ENCODE measurements at places on chromosomes 16 and 17. TPM values are rescaled to one million over a fixed set of nuclear protein-coding genes. Genes with fewer than 3 reads are reported as not detected.

Gene HID1
- total RNA-seq: 32.1 TPM

Gene FN3K
- 22.5 TPM for total RNA-seq

Gene CD300LF
- total RNA-seq: not detected

Gene CACNG3
- total RNA-seq: not detected

- H3K27me3 ChIP-seq: peaks cover 7% of the 10 kb centered on the region
- H3K4me1 ChIP-seq: no peaks in the 10 kb centered on the region
- no peak overlapping the region for H3K27ac ChIP-seq
These were observed 381.8 kb upstream of the MAF start for GRCh38 chr16:79982361-79982760.

DNA sequence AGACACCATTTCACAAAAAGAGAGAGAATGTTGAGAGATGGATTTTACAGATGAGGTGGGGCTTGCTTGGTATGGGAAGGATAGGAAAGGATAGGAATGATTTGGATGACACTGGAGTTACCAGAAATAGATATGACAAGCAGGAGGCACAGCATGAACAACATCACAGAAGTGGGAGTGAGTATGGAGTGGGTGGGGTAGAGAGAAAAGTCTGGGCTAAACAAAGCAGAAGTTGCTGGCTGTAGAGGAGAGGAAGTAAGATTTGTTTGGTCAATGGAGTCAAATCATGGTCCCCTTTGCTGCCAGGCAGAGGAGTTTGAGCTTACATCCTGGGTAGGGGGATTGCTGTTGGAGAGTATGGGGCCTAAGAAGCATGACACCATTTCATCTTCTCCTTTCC is 101.7 kb downstream of the VAT1L start:
- no peak overlapping the region for H3K4me3 ChIP-seq
- H3K27ac ChIP-seq: no peak overlapping the region
- no peaks in the 10 kb centered on the region for H3K36me3 ChIP-seq
- H3K27me3 ChIP-seq: peaks cover 26% of the 10 kb centered on the region
- H3K4me1 ChIP-seq: no peaks in the 10 kb centered on the region

DNA sequence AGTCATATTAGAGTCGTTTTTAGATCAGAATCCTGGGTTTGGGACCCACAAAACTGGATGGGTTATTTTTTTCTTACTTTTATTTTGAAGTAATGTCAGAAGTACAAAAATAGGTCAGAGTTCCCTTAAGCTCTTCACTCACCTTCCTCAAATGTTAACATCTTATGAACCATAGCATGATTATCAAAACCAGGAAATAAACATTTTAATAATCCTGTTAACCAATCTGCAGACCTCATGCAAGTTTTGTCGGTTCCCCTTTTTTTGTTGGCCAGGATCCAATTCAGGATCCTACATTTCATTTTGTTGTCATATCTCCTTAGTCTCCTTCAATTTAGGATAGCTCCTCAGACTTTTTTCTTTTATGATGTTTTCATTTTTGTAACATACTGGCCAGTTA is 162.0 kb downstream of the CHD9 start:
- H3K36me3 ChIP-seq: no peaks in the 10 kb centered on the region
- H3K4me3 ChIP-seq: no peak overlapping the region
- DNase-seq: no peak
- H3K27me3 ChIP-seq: no peaks in the 10 kb centered on the region
- H3K27ac ChIP-seq: no peak overlapping the region

DNA sequence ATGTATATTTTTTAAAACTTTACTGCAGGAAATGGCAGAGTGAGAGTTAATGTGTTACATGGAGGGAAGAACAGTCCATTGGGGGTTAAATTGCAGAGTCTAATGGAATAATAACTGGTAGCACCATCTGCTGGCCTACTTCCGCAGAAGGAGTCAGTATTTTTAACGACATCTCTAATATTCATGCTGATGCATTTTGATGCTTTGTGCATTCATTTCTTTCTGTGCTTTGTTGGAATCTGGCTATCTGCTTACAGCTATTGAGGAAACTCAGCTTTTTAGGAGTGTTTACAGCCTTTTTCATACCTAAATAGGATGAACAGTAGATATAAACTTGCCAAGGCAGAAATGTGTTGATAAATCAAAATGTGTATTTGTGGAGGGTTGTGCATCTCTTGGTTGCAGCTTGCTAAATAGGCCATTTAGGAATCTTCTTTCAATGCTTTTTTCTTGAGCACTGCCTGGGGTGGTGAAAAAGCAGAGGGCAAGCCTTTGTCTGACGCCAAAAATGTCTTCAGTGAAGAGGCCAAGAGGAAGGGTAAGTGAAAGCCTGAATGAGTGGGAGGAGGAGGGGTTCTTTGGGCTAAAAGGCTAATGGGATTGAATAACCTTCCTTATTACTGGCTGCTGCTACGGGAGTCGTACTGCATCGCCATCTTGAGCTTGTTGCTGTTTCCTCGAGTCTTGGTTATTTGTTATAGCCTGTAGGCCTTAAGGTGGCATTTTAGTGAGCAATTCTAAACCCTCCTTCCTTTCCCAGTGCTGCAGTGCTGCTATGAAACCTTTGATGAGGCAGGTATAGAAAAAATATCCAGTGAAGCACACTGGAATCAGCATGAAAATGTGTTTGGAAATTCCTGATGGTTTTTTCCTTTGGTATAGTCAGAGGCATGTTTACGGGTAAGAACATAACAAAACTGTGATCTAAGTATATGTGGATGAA is 153.3 kb downstream of the CHD9 start:
- H3K36me3 ChIP-seq: no peaks in the 10 kb centered on the region
- no peaks in the 10 kb centered on the region for H3K27me3 ChIP-seq
- H3K27ac ChIP-seq: no peak overlapping the region
- DNase-seq: peak; percentile 27
- no peaks in the 10 kb centered on the region for H3K4me1 ChIP-seq

- DNase-seq: no peak
- H3K27ac ChIP-seq: no peak overlapping the region
- no peaks in the 10 kb centered on the region for H3K27me3 ChIP-seq
- peaks cover 10% of the 10 kb centered on the region for H3K36me3 ChIP-seq
- H3K4me1 ChIP-seq: no peaks in the 10 kb centered on the region
These were observed 40.5 kb downstream of the ABHD15 start for GRCh38 chr17:29526322-29526721.

DNA sequence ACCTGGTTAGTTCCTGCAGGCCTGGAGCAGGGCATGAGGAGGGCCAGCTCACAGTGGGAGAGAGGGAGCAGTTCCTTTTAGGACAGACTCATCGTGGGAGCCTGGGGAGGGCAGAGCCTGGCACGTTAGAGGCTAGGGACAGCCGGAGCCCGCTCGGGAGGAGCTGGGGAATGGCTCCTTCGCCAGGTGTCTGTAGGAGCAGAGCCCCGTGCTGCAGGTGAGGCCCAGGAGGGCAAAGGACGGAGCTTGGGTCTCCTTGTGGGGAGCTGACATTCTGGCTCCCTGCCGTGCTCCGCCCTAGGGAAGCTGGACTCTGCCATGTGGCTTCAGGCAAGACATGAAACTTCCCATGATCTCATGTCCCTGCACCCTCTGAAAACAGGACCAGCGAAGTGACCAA is 18.7 kb upstream of the MTSS2 start:
- H3K4me3 ChIP-seq: no peak overlapping the region
- no peaks in the 10 kb centered on the region for H3K27me3 ChIP-seq
- peaks cover 25% of the 10 kb centered on the region for H3K4me1 ChIP-seq
- no peaks in the 10 kb centered on the region for H3K36me3 ChIP-seq
- H3K27ac ChIP-seq: no peak overlapping the region
- DNase-seq: no peak

DNA sequence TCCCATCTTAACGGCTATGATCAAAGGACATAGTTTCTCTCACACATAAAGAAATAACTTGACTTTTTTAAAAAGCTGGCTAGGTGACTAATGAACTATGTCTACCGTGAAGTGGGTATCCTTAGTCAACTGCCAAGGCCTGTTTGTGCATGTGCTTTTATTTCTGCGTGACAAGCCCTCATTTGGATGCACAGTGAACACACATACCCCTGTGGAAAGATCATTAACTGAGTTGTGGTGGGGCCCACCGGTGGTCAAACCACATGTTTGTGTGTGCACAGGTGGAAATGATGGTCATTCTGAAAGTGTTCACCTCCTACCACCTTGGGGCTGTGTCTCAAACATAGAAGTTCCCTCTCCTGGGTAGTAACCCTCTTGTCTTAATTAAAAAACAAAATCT is 256.1 kb upstream of the SALL1 start:
- no peaks in the 10 kb centered on the region for H3K36me3 ChIP-seq
- H3K27ac ChIP-seq: no peak overlapping the region
- H3K4me3 ChIP-seq: no peak overlapping the region
- H3K4me1 ChIP-seq: 0 out of 2 replicates have a peak, but pooled peaks cover 6% of the 10 kb centered on the region
- no peak for DNase-seq

DNA sequence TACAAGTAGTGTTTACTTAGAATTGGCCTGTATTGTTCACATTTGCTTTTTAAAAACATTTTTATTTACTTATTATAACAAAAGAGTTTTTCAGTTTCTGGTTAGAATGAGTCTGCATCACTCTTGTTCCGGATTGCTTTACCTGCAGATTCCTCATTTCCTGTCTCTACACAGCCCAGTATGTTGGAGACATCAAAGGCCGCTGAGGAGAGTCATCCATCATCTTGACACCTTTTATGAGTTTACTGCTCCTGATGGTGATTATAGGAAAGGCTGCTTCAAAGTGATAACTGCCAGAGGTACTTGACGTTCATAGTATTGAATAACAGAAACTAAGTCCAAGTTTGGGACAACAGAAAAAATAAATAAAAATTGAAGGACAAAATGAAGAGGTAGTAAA is 490.5 kb upstream of the CA10 start:
- H3K27ac ChIP-seq: no peak overlapping the region
- no peaks in the 10 kb centered on the region for H3K4me1 ChIP-seq
- H3K4me3 ChIP-seq: no peak overlapping the region
- H3K36me3 ChIP-seq: no peaks in the 10 kb centered on the region

GRCh38 chr16:15575293-15576049 is 67.5 kb downstream of the MARF1 start:
- peaks cover 71% of the 10 kb centered on the region for H3K4me1 ChIP-seq
- H3K4me3 ChIP-seq: no peak overlapping the region
- peak overlapping the region; percentile 89 for H3K27ac ChIP-seq
- DNase-seq: no peak
- no peaks in the 10 kb centered on the region for H3K36me3 ChIP-seq

GRCh38 chr17:45935710-45936509 is 41.6 kb downstream of the MAPT start:
- no peaks in the 10 kb centered on the region for H3K4me1 ChIP-seq
- peaks cover 69% of the 10 kb centered on the region for H3K27me3 ChIP-seq
- H3K36me3 ChIP-seq: no peaks in the 10 kb centered on the region
- H3K27ac ChIP-seq: no peak overlapping the region
- no peak overlapping the region for H3K4me3 ChIP-seq

- peaks cover 21% of the 10 kb centered on the region for H3K4me1 ChIP-seq
- no peaks in the 10 kb centered on the region for H3K27me3 ChIP-seq
- peaks cover 75% of the 10 kb centered on the region for H3K36me3 ChIP-seq
- no peak overlapping the region for H3K4me3 ChIP-seq
These were observed 4.5 kb downstream of the HERPUD1 start for GRCh38 chr16:56936491-56936890.

GRCh38 chr17:64504769-64505339 is 1.2 kb downstream of the DDX5 start:
- H3K4me3 ChIP-seq: peak overlapping the region; percentile 100
- H3K27ac ChIP-seq: peak overlapping the region; percentile 98
- H3K36me3 ChIP-seq: peaks cover 66% of the 10 kb centered on the region

DNA sequence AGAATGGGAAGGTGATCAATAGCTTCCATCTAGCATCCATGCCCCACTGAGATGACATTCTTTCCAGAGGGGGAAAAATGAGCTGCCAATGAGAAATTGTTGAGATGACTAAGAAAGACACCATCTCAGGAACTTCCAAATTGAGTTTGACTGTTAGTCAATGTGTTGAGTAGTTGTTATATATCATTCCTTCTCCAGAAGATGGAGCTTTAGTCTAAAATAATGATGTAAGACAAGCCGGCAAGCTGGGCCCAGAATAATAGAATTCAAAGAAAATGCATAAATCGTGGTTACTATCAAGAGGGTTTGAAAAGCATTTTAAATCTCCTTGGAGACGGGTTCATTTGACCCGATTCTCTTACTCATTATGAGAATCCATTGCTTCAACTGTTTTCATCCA is 71.0 kb upstream of the ATF7IP2 start:
- no peak overlapping the region for H3K27ac ChIP-seq
- H3K4me3 ChIP-seq: no peak overlapping the region
- no peaks in the 10 kb centered on the region for H3K4me1 ChIP-seq
- DNase-seq: no peak

DNA sequence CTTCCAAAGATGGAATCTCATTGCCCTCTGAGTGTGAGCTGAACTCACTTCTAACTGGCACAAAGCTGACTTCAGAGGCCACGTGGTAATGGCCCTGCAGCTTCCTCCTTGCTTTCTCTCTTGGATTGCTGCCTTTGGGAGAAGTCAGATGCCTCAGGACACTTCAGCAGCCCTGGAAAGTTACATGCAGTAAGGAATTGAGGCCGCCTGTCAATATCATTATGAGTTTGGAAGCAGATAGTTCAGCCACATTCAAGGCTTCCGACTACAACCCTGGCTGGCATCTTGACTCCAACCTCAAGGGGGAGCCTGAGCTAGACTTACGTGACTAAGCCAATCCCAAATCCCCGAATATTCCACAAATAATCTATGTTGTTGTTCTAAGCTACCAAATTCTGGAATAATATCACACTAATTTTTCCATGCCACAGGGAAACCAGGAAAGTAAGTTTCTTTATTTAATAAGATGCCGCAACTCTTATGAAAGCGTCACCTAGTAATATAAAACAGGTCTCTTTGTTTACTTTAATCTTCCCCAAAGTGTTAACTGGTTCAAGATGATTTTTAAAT is 13.6 kb downstream of the CEP20 start:
- peaks cover 24% of the 10 kb centered on the region for H3K4me1 ChIP-seq
- DNase-seq: peak; percentile 39
- H3K27me3 ChIP-seq: no peaks in the 10 kb centered on the region
- peaks cover 48% of the 10 kb centered on the region for H3K36me3 ChIP-seq
- no peak overlapping the region for H3K4me3 ChIP-seq

DNA sequence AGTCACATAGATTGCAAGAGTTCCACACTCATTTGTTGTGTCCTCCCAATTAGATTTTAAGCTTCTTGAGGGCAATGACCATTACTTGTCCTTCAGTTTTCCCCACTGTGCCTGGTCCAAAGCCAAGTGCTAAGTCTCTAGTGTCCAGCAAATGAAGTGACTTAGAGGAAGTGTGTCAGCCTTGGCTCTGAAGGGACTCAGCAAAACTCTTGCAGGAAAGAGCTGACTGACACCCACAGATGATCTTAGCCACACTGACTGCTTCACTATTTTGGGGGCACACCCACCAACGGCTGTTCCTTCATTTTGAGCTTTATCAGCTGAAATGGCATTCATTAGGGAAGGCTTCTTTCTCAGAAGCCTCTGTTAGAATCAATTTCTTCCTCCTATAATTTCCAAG is 358.1 kb downstream of the UTP18 start:
- DNase-seq: no peak
- H3K36me3 ChIP-seq: no peaks in the 10 kb centered on the region
- peaks cover 13% of the 10 kb centered on the region for H3K27me3 ChIP-seq

DNA sequence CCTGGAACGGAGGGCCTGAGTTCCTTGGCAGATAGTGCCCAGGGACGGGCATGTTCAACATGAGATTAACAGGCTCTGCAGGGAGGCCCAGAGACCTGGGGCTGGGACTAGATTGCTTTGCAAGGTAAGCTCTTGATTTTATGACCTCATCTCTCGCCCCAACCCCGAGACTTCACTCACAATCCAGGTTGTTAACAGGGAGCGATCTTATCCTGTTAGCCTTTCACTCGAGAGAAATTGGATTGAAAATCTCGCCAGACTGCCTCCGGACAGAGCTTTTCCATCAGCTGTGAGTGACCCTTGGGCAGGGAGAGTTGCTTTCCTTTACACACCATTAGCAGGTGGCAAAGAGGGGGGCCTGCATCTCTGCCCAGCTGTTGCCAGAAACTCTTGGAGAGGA is 521.7 kb upstream of the EEF2KMT start:
- H3K4me1 ChIP-seq: no peaks in the 10 kb centered on the region
- H3K27me3 ChIP-seq: peaks cover 77% of the 10 kb centered on the region
- DNase-seq: no peak
- no peak overlapping the region for H3K27ac ChIP-seq
